ENCODE measurements at places on chromosomes 11 and 22. TPM values are rescaled to one million over a fixed set of nuclear protein-coding genes. Genes with fewer than 3 reads are reported as not detected.
A peak's percentile ranks its signal among the peaks of the same experiment; 100 is the strongest.

GRCh38 chr11:46381819-46382645, 563 bp downstream of the MDK start:
- peak; percentile 50 for DNase-seq

GRCh38 chr11:90722552-90723190, 499.8 kb upstream of the CHORDC1 start:
- DNase-seq = no peak

The PANX3 gene
- not detected for total RNA-seq

DNA sequence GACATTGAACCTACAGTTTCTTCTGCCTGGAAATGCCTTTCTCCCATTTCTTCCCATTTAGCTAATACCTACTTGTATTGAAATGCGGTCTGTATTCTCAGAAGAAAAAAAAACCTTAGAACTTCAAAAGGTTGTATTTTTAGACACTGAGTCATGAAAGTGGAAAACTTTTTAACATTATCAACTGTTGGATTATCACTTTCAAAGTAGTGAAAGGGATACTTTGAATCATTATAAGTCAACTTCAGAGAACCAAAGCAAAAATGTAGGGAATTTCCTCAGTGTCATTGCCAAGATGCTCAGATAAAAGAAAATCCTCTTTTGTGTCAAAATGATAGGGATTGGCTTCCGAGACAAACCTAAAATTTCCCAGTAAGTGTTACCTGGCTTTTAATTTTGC, 6.6 kb downstream of the HOATZ start:
- no peak for DNase-seq

- no peak for DNase-seq
Measured at GRCh38 chr11:36016263-36016662, 72.4 kb downstream of the LDLRAD3 start.

The CBLIF gene
- total RNA-seq = not detected

DNA sequence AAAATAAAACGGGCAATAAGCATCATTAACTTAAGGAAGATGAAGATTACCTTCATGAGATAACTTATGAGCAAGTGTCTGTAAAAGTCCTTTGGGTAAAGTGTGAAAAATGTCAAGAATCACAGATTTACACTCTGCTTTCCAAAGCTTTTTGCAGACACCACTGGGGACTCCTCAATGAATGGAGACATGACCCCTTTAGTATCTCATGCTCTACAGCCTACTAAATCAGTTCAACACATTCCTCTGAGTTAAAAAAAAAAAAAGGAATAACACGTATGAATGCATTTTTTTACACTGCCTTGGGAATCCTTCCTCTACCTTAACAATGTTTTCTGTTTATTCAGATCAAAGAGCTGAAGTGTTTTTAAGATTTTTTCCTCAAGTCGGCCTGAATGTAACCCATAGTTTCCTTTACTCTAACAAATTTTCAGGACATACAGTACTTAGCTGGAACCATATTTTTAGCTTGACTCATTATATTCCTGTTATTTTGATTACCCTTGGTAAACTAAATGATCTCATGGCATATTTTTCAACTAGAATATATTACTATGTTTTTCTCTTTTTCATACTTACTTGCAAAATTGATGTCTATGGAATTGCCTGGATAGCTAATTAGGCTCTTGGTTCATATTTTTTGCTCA, 25.9 kb upstream of the RAB30 start:
- no peak for DNase-seq

DNA sequence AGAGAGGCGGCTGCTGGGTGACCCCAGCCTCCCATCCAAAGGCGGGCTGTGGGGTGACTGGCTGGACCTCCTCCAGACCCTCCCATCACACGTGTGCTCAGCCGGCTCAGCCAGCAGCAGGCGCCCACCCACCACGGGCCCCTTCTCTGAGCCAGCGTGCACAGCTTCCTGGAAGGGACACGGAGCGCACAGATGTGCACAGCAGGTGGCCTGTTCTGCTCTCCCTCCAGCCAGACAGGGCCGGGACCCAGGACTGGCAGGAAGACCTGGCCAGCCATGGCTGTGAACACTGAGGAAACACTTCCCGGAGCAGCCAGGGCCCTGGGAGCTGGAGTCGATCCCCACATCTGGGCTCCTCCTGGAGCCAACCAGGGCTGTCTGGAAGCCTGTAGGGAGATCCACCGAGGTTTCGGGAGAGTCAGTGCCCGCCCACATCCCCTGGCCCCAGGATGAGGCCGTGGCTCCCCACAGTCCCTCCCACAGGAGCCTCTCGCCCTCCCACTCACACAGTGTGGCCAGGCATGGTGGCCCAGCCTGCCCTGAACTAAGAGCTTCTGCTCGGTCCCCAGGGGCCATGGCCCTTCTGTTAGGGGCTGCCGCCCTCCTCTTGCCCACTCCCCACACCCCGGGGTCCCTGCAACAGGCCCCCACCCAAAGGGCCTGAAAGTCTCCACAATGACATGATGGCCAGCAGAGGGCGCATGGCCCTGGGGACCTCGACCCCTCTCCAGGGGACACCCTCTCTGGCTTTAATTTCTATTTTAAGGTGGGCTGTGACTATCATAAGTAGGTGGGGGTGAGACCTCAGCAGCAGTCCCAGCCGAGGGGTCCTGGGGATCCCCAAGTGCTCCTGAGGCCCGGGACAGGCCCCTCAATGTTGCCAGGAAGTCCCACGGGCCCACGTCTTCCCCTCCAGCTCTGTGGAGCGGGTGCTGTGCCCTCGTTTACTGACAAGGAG, 90.6 kb upstream of the FGF3 start:
- DNase-seq = no peak

All from dermis microvascular lymphatic vessel endothelial cell (primary cell).